ENCODE measurements at places on chromosomes 2 and 18.

DNA sequence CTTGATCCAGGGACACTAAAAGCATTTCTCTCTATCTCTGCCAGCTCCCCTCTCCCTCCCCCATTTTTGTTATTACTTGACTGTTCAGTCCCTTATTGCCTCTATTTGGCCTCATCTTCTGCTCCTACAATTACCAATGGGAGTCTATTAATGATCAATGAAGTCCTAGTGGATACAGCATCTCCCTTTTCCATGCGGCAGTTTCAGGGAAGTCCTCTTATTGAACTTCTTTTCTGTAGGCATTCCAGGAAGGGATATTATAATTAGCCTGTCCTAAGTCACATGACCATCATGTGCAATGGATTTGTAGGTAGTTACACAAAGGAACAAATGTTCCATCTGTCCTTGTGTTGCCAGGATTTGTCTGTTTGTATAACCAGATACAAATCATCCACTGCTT, 495.1 kb upstream of the CNTNAP5 start:
- DNase-seq = no peak

- no peak for DNase-seq
These were observed 93.6 kb downstream of the LIPG start for GRCh38 chr18:49655266-49656072.

DNA sequence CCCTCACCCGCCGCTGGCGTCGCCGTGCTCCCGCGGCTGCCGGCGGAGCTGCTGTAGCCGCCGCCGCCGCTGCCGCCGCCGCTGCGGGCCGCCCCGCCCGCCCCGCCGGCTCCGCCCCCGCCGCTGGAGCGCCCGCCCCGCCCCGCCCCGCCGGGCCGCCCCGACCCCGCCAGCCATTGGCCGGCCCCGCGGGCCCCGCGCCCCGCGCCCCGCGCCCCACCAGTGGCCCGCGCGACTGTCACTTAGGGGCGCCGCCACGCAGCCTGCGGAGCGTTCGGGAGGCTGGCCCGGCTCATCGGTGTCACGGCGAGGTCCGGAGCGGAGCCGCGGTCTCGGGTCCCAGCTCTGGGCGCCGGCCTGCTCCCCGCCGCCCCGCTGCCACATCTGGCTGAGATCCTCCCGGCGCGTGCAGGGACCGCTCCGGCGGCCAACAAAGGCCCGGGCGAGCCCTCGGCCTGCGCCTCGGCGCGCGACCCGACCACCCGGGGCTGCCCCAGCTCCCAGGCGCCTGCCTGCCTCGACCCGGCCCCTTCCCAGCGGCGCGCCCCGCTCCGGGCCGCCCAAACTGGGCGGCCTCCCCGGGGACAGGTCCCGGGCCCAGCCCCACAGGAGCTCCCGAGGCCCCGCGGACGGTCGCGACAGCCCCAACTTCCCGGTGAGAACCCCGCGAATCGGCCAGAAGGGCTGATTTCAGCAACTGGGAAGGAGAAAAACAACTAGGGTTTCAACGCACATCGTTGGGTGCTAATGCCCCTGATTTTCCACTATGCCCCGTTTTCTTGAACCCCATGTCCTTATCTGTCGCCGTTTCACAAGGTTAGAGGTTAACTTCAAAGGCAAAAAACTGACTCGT, at the start of gene MGAT4A:
TSS of gene MGAT4A (minus strand) at position 92 of the 853 bp plus-strand sequence. CDS start 4,800 bp downstream, outside the sequence.
- peak; percentile 67 for DNase-seq

GRCh38 chr2:168538534-168538933, 82.5 kb downstream of the CERS6 start:
- no peak for DNase-seq

GRCh38 chr2:100513650-100514049, 43.4 kb downstream of the NMS start:
- no peak for DNase-seq

GRCh38 chr2:143875295-143876233, 644.4 kb downstream of the ZEB2 start:
- DNase-seq = no peak

DNA sequence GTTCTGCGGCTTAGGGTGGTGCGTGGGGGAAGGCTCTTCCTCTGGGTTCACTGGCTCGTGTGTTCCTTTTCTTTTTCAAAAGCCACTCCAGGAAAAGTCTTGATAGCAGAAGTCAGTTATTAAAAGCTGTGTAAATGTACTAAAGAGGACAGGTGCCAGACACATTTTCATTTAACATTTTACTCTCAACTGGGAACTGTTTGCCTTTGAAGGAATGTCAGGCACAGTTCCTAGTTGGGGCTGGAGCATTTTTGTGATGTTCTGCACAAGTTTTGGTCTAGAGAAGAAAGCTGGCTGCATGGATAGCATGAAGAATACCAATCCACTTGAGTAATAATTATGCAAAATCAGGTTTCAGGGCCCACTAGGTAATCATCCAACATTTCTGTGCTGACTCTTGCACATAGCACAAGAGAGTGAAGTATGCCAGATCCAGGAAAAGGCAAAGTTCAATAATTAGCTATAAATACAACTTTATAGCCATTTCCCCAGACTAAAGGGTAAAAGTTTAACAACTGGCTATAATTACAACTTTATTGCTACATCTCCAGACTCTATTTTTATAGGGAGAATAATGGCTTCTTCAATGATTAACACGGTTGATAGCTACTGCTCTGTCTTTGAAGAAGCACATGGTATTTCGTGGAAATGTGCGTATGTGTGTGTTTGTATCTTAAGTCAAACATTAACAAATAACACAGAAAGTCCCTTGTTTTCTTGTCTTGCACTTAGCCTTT, 16.2 kb downstream of the SCYGR8 start:
- DNase-seq = no peak

DNA sequence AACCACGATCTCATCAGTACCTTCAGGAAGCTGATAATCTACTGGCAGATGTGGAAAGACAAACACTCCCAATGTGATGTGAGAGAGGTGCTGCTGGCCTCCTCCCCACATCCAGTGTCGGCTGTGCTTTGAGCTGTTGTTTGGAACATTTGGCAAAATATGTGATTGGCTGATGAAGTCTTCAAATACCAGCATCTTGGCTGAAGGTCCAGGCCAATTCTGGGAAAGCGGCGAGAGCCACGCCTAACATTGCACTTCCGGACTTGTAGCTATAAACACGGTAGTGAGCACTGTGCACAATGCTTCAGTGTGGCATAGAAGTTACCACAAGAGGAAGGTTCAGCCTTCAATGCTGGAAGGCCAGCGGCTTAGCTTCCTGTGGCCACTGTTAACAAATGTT, 198.8 kb downstream of the DCDC2C start:
- no peak for DNase-seq

DNA sequence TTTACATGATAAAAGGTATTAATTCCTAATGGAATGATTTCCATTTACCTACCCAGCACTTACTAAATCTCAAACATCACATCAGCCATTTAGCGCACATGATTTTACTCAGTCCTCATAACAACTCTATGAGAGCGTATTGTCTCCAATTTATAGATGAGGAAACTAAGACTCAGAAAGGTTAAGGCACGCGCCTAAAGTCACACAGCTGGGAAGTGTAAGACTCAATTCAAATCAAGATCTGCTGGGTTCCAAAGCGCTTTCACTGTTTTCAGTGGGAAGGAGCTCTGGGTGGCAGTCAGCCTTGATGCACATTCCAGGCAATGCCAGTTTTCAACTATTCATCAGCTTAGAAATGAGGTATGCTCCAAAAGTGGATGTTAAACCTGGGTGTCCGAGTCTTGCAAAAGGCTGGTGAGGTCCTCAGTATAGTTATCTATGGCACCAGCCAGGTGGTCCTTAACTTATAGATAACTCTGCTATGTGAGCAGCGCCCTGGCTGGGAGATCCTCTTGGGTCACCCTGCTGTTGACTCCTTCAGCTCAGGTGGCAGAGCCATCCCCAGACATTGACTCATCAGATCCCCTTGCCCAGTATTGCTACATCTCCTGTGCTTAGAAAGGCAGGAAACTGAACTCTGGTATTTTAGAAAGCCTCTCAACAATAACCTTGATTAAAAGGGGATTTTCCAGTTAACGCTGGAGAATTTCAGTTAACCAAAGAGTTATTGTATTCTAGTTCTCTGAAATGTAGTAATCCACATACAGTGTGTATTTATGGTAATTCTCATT, 47.1 kb downstream of the SLC4A1AP start:
- no peak for DNase-seq

DNA sequence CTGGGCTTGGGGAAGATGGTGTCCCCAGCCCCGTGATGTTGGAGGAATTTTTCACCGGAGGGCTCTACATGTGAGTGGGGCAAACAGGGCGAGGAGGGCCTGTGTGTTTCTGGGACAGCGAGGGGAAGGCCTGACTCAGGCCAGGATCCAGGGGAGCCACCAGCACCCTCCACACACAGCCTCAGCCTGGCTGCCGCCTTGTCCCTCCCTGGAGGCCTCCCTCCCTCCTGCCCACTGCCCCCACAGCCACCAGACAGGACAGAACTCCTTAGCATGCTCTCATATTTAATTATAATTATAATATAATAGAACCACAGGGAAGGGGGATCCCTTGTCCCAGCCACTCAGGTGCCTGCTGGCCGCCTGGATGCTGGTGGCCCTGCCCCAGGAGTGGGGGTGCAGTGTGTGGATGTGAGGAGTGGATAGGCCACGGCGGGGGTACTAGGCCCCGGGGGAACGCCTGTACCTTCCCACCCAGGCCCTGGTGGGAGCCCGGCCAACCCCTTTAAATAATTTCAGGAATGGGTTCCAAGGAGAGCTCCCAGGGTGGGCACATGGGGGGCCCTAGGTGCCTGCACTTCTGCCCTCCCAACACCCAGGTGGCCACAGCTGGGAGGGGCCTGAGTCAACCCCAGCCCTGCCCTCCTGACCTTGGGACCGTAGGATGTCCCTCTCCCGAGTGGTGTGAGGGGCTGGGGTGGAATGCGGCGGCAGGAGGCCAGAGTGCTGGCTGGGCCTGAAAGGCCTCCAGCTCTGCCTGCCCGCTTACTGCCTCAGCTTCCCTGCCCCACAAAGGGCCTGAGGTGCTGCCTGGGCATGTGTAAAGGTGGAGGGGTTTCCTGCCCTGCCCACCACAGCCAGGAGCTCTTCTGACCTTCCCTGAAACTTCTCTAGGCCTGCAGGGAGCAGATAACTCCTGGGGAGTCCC, 8.8 kb downstream of the PDCD1 start:
- no peak for DNase-seq

DNA sequence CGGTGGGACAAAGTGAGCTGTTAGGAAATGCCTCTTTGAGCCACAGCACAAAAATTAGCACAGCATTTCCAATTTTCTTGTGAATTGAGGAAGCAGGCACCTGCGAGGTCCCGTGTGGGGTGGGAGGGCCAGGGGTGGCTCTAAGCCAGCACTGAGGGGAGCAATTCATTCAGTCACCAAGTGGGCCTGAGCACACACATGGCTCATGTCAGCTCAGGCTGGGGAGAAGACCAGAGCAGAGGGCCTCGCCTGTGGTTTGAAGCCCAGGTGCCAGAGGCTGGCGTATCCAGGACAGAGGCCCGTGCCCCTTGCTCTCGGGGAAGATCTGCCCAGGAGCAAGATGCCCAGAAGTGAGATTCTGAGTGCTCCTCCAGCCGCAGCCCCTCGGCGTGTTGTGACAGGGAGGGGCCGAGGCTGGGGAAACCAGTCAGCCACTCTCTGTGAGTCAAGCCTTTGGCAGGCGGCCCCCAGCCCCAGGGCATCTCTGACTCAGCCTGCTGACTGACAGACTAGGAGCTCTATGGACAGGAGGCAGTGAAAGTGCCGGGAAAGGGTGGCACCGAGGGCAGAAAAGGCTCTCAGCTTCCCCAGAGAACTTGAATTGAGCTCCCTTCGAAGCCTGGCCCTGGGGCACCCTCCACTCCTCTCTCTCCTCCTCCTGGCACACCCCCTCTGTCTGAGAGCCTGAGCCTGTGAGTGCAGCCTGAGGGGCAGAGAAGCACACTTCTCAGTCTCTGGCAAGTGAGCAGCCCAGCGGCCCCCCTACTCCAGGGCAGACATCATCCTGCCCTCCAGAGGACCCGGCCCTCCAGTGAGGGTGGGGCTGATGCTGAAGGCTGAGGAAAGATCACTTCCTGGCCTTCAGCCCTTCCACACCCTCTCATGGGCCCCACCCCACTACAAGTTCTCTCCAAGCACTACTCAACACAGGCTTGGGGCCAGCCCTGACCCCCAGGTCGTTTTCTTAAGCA, 32.3 kb downstream of the CYP26B1 start:
- DNase-seq = no peak

- no peak for DNase-seq
These were observed 52.7 kb downstream of the CCDC93 start for GRCh38 chr2:117961201-117961600.

GRCh38 chr18:51617167-51617566, 419.7 kb upstream of the MEX3C start:
- no peak for DNase-seq

- no peak for DNase-seq
These were observed 17.2 kb downstream of the TET3 start for GRCh38 chr2:74001781-74002504.

- no peak for DNase-seq
These were observed 28.2 kb upstream of the INO80C start for GRCh38 chr18:35525795-35526494.

GRCh38 chr18:45565280-45565970, 49.9 kb upstream of the SLC14A2 start:
- DNase-seq = no peak

GRCh38 chr2:142914507-142915313, 37.2 kb downstream of the KYNU start:
- no peak for DNase-seq

GRCh38 chr2:159066541-159067156, 98.2 kb downstream of the TANC1 start:
- DNase-seq = no peak

DNA sequence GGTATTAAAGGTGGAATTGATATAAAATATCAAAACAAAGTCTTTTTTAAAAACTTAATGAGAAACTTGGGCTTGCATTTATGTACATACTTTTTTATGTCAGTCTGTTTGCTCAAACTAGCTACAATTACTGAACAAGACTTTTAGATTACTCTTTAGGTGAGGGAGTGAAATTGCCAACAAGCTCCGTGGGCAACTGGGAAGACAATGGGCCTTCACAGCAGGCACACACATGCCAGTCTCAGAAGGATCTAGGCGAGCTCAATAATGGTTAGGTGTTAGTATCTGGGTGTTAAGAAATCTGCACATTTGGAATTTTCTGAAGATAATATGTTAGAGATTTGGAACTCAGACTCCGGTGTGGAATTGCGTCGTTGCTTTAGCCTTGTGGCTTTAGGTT, 23.0 kb upstream of the MAL start:
- DNase-seq = no peak

- no peak for DNase-seq
These were observed 973.7 kb upstream of the POU3F3 start for GRCh38 chr2:103880081-103880834.

GRCh38 chr18:77470569-77471413, 221.1 kb downstream of the GALR1 start:
- no peak for DNase-seq
